ENCODE measurements at places on chromosomes 4 and X.

DNA sequence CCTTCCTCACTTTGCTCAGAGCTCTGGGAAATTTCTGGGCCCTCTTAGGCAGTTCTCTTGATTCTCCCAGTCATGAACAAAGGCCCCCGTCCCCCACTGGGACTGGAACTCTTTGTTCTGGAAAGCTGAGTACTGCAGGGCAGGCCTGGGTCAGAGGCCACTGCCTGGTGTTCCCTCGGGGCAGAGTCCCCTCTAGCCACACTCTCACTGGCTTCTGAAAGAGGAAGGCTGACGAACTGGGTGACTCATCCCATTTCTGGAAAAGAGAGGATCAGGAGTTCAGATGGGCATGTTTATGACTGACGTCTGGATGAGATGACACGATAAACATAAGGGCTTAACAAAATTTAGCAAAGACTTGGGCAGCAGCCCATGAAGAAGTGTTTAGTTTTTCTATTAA, 47.7 kb downstream of the DDX3X start:
- DNase-seq: no peak

DNA sequence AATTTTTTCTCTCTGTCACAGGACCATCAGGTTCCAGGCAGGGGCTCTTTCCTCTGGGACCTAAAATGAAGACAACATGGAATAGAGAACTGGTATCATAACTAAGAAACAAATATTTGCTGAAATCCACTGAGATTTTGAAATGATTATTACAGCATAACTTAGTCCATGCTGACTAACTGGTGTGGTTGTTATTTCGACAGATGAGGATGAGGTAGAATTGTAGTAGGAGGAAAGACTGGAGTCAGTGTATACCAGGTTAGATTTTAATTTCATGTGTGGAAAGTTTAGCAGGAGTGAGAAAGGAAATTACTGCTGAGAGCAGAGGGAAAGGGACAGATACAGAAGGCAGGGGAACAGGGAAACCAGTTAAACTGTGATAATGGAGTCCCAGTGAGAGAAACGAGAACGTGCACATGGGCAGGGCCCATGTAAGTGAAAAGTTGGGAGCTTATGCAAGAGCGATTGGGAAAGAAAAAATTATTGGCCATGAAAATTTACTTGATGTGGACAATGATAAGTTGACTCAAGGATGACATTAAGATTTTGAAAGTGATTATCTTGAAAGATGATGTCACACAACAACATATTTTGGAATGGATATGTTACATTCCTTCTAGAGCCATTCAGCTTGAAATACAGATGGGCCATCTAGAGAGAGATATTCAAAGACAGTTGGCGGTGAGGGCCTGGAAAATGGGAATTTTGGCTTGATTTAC, 98.7 kb upstream of the DDIT4L start:
- DNase-seq: no peak

DNA sequence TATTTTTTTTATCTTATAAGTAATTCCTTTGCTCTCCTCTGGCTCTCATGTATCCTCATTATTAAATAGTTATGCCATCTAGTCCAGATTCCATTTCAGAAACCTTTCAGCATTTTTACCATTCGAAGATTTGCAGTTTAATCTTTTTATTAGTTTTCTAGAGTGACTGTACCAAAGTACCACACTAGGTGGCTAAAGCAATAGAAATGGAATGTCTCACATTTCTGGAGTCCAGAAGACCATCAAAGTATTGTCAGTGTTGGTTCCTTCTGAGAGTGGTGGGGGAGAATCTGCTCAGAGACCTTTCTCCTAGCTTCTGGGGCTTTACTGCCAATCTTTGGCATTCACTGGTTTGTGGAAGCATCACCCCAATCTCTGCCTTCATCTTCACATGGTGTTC, 3.7 kb upstream of the PNMA3 start:
- DNase-seq: no peak

DNA sequence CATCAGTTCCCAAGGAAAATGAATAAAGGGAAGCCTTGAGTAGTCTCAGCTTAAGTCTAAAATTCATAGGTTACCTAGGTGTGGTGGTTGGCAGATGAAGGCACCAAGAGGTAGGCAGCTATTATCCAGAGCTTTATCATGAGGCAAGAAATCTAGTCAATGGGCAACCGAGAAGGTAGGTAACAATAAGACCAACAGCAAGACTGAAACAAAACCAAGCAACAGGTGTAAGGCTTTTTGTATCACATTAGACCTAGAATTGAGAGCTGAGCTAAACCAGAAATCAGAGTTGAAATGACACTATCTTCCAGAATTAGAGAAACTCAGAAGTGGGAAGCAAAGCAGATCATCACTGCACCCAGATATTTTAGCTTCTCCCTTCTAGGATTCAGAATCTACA, 117.1 kb downstream of the CAMK2D start:
- DNase-seq: no peak

- peak; percentile 39 for DNase-seq
These were observed 46.9 kb upstream of the SLC25A4 start for GRCh38 chr4:185096032-185096653.

DNA sequence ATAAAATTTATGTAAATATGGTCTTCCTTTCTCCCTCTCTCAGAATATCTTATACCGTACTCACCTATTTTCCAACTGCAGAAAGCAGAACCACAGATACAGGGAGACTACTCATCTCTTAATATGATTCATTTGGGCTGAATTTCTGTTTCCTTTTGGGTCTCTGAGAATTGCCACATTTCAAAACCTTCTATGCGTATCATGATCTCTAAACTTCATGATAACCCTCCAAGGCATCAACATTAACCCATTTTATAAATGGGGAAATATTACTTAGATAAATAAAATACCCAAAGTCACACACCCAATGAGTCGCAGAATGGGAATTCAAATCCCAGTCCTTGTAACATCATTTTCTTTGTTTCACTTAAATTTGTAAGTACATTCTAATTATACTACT, 16.6 kb upstream of the PRDM8 start:
- DNase-seq: no peak

GRCh38 chr4:74437866-74438265, 7.1 kb upstream of the AREG start:
- DNase-seq: no peak

GRCh38 chr4:6087669-6088341, 69.6 kb upstream of the C4orf50 start:
- no peak for DNase-seq

GRCh38 chr4:123453061-123453680, 56.6 kb downstream of the SPRY1 start:
- no peak for DNase-seq

All from renal cortex interstitium (tissue), 15 donors.